ENCODE measurements at places on chromosomes 3 and 15.
A peak's percentile ranks its signal among the peaks of the same experiment; 100 is the strongest.

- DNase-seq, result peak; percentile 45
Observed at GRCh38 chr15:92011611-92012367, 158.3 kb downstream of the SLCO3A1 start.

- no peak for DNase-seq
Observed at GRCh38 chr15:70701891-70702568, 61.3 kb downstream of the UACA start.

GRCh38 chr3:187072511-187072910 lies 66.8 kb downstream of the RPL39L start:
- DNase-seq, result peak; percentile 87

- DNase-seq, result peak; percentile 32
Observed at GRCh38 chr3:139122612-139123011, 77.9 kb upstream of the PRR23C start.

DNA sequence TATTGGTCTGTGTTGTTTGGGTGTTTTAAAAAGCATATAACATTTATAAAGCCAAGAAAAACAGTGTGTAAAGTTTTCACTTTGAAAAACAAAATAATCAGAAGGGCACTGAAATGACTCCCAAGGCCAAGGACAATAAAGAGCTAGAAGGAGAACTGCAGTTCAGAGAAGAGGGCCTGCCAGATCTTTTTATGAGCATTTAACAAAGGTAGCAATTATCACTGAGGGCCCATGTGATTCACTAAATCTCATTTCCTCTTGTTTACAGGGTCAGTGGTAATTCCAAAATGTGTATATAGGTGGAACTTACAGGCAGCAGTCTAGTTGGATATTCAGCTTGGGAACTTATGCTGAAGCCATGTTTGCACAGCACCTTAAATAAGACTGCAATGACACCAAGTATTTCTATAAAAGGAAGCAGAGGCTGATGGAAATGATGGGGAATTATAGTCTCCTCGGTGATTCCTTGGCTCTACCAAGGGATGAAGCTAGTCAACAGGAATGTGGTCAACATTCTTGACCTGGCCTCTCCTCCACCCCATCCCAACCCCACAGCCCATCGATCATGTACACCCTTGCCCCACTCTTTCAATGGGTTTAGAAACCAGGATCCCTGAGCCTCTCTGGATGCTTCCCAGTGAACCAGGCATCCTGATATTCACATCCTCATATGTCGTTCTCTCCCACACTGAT lies 54.4 kb upstream of the THUMPD3 start:
- DNase-seq, result no peak

GRCh38 chr3:152595975-152596821 lies 238.7 kb upstream of the P2RY1 start:
- peak; percentile 99 for DNase-seq

- DNase-seq, result no peak
Observed at GRCh38 chr3:31364188-31364587, 168.5 kb upstream of the STT3B start.

DNA sequence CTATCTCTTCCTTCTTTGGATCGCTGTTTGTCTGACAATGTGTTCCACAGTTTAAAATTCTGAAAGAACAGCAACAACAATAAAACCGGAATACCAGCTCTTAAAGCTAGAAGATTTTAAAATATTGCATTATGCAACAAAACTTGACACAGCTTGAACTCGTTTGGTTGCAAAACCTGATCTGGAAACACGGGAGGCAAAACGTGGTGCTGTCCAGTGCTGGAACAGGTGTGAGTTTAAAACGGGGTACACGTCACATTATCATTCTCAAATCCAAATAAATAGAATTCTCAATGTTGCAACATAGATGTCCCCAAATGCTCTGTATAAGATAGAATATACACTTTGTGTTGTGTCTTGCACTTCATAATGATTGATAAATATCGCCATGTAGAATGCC lies 110.9 kb upstream of the LYSMD4 start:
- DNase-seq, result no peak

DNA sequence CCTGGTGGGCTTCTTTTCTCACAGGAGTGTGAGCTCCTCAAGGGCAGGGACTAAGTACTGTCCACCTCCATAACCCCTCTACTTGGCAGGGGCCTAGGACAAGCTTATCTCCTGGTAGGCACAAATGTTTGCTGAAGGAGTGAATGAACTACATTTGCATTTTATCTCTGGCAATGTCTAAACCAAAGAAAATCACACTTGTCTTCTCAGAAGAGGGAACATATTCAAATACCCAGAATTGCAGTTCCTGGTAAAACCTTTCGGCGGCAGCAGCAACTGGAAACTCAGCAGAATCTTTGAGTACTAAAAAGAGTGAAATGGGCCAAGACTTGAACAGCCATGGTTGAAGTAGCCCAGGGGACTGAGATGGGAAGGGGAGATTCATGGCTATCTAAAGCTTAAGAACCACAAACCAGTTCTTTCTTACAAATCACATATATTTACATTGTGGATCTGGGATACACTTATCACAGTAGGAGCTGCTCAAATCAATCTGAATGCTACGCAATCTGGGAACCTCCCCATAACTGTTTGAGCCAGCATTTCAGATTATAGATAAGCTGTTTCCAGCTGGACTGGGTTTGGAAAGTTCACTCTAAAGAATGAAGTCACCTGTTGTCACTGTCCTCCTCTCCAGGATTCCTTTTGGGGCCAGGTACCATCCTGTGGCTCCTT lies 18.7 kb upstream of the PTPN9 start:
- DNase-seq, result peak; percentile 84

DNA sequence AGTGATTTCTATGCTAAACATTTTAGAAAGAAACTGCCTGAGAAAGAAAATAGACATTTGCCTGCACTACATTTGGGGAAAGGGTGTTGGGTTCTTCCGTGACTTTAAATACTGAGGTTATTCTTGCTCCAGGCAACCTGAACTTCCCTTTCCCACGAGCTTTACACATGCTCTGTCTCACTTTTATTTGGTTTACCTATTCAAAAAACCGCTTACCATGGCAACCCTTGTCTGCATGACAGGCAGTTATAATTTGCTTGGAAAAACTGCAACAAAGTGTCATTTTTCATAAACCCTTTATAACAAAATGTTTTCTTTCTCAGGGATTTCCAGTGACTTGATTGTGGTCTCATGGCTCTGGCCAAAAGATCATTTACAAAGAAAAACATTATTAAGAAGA lies 416.3 kb upstream of the MEIS2 start:
- DNase-seq, result no peak

DNA sequence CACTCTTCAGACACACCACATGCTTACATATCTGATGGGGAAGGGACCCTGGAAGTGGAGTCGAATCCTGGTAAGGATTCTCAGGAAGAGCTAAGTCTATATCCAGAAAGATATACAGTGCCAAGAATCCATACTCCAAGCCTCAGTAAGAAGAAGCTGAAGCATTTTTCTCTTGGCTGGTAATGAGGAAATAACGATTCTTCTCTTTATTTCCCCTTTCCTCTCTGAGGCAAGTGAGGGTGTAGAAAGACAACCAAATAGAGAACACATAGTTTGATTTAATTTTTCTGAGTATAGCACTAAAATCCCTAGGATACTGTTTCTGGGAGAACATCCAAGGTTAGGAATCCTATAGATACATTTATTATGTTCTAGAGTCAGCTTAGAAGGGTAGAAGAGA lies 857.3 kb downstream of the TUSC7 start:
- DNase-seq, result peak; percentile 8
